ENCODE measurements at places on chromosomes 11 and 22.

- DNase-seq = no peak
These were observed 111.7 kb upstream of the RASSF10 start for GRCh38 chr11:12897390-12897789.

- no peak for DNase-seq
These were observed 179.7 kb downstream of the RRAS2 start for GRCh38 chr11:14179116-14179820.

GRCh38 chr11:119727523-119728151 is 1.4 kb downstream of the NECTIN1 start:
- DNase-seq = no peak

GRCh38 chr22:48721395-48721669 is 1106.3 kb downstream of the BRD1 start:
- no peak for DNase-seq

GRCh38 chr11:126058105-126058874 is 4.4 kb downstream of the CDON start:
- DNase-seq = no peak

- DNase-seq = no peak
These were observed 7.7 kb upstream of the SYVN1 start for GRCh38 chr11:65141896-65142494.

DNA sequence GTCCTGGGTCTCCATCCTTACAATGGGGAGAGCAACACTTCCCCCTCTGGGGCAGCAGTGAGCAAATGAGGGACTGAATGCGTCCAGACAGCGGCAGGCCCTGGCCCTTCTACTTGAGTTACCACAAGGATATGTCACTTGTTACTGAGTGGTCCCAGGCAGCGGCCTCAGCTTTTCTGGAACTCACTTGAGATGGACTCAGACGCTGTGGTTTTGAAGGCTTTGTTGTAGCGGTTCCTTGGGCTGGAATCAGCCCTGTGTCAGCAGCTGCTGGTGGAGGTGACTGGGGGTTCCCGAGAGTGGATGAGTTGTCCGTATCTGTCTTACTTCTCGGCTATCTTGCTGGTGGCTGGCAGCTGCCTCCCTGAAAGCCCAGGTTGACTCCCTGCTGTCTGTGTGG is 77.0 kb downstream of the MICAL2 start:
- no peak for DNase-seq

GRCh38 chr11:69287968-69288882 is 5.7 kb upstream of the MYEOV start:
- DNase-seq = no peak

DNA sequence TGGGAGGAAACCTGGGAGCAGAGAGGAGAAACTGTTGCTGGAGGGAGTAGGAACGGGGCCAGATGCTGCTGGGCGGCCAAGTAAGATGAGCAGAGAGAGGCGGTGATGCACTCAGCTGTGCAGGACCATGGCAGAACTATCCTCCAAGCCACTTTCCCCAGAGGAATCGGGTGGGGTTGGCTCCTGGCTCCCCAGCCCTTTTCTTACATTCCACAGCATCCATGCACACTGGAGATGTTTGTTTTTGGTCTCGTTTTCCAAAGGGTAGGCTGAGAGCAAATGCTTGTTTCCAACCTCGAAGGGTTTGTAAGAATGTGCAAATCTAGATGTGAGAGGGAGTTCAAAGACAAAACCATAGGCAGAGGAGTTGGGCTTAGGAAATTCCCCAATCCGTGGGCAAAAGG is 73.2 kb downstream of the DBX1 start:
- no peak for DNase-seq

DNA sequence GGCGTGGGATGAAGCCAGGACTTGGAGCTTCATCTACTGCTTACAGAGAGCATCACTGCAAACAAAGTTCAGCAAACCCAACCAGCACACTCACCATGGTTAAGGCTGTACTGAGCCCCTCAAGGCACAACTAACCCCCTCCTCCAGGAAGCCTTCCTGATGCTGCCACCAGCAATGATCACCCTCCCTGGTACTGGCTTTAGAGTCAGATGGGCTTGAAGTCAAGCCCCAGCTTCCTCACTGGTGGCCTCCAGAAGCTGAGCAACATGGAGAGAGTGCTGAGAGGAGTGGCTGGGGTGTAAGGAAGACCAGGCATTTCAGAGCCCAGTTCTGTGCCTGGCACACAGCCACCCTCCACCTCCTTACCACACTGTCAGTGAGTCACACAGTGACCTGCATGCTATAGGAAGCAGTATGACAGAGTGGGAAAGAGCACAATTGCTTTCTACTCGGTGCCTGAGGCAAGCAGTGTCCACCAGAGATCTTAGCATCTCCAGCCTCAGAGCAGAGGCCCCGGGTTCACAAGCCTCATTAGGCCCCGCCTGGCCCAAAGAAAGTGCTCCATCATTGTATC is 24.7 kb upstream of the BAIAP2L2 start:
- DNase-seq = no peak

Data from natural killer cell treated with Interleukin-12 subunit alpha and Interleukin-12 subunit beta and Interleukin-15 and Interleukin-18, amount 100 ng/mL, for 72 hours (primary cell).